Activated naive CD8-positive, alpha-beta T cell treated with anti-CD3 and anti-CD28 coated beads, Interleukin-2, amount 50 U/mL, for 16 hours (primary cell): ENCODE measurements at places on chromosomes 1 and 21.

- DNase-seq, result no peak
Observed at GRCh38 chr21:41168391-41169257, 664 bp downstream of the BACE2 start.

- no peak for DNase-seq
Observed at GRCh38 chr21:42959728-42960127, 14.6 kb upstream of the PKNOX1 start.

GRCh38 chr21:42063571-42064521 lies 7.3 kb upstream of the UMODL1 start:
- peak; percentile 31 for DNase-seq

DNA sequence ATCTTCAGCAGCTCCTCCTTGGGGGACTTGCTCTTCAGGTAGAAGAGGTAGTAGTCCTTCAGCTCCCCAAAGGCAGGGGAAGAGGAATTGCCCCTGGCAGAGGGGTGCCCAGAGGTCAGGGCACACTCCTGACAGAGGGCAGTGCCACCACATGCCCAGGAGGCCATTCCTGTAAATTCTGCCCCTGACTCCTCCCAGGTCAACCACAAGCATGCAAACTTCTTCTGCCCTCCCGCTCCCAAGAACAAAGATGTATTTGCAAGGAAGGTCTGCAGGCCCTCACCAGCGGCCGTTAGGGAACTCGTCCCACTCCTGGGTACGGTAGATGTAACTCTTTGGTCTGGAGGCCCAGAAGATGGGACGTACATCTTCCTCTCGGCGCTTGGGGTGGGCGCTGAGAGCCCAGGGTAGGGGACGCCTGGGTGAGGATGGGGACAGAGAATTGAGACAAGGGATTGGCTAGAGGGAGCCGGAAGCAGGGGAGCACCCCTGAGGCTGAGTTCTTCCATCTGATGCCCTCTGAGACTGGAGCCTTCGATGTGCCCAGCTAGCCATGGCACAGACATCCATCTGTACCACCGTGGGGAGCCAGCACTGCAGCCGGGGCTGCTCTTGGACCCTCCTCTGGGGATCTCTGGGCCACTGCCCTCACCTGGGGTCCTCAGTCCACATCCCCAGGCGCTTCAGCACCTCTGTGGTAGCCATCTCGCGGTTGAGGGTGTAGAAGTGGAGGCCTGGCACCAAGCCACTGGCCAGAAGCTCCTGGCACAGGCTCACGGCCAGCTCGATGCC lies 11.1 kb downstream of the MTHFR start:
- DNase-seq, result no peak

DNA sequence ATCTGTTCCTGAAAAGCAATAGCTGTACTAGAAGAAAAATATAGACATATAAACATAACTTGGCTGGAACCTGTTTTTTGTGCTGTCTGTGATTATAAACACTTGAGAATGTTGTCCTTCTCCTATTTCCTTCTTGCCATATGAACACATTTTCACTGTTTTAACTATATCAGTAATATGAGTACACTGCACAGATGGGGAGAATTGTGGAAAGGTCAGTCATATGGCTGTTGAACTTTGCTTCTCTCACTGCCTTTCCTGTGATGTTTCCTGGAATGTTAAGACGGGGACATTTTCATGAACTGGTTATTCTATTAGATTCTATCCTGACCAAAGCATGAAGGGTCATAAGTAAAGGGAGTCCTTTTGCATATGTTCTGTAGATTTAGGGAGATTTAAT lies 24.9 kb downstream of the HMCN1 start:
- no peak for DNase-seq
